ENCODE measurements at places on chromosomes 6 and 20.
A peak's percentile ranks its signal among the peaks of the same experiment; 100 is the strongest.

DNA sequence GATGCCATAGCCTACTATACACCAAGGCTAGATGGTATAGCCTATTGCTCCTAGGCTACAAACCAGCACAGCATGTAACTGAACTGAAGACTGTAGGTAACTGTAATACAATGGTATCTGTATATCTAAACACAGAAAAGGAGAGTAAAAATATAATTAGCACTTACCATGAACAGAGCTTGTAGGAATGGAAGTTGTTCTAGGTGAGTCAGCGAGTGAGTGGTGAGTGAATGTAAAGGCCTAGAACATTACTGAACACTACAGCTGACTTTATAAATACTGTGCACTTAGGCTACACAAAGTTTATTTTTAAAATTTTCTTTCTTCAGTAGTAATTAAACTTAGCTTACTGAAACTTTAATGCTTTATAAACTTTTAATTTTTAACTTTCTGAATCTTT, 129.5 kb downstream of the BTBD9 start:
- no peak for DNase-seq

DNA sequence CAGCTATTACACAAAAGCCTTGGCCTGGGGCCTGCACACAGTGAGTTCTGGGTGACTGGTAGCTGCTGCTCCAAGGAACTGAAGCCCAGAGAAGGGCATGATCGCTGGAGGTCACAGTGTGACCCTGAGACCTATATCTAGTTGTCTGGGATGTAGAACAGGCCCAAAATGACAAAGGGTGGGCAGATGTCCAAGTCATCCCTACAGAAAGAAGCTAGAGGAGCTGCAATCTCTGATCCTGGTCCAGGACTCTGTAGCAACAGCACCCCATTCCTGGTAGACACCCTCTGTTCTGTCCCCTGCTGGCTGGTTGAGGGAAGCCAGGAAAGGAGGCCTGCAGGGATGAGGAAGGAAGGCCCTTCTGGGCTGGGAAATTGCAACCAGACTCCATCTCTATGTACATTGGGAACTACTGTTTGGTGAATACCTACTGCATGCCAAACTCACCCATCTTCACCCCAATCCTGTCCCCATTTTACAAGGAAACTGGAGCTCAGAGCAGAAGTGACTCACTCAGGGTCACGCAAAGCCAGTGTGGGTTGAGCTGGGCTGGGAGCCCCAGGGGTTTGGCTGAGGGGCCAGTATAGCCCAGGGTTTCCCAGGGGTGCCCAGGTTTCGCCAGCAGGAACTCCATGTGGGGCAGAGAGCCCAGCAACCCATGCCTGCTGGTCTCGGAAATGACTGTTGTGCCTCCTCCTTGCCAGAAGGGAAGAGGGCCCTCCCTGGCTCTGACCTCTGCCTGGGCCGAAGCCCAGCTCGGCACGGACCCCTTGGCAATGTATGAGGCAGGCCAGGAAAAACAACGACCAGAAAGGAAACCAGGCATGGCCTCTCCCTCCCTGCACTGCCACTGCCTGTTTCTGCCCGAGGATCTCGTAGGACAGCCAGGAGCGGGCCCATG, 44.9 kb upstream of the TLDC2 start:
- DNase-seq = no peak

- DNase-seq = no peak
These were observed 963.5 kb upstream of the SLC35B3 start for GRCh38 chr6:9398767-9399373.

DNA sequence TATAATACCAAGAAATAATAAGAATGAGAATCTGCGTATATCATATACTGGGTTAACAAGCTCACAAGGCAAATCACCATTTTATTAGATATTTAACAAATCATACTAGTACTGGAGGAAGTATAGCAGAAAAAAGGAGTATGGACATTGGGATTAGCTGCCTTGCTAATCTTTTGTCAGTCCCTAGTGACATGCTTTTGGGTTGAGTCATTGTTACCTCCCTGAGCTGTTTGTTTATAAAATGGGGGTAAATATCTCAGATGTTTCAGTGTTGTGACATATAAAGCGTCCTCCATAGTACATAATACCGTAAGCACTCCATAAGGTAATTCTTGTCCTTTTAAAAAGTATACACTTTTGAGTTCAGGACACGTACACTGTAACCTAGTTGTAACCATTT, 107.0 kb downstream of the ESR1 start:
- DNase-seq = peak; percentile 7

Measured in HepG2 (cell line).